Right renal cortex interstitium (tissue), 3 donors: ENCODE measurements at places on chromosomes 5 and 9.

DNA sequence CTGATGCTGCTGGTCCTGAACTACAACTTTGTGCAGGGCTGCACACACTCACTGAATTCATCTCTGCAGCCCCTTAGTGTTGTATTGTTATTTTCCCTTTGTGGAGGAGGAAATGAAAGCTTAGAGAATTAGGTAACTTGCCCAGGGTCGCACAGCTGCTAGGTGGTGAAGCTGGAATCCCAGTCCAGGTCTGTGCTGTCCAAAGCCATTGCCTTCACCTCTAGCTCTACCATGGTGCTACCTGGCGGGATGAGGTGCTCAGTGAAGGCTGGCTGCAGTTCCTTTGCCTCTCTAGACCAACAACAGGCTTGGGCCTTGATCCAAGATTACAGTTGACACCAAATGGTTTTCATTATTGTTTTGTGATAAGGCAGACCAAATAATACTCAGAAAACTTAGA is 177.8 kb upstream of the PITX1 start:
- no peak for DNase-seq

GRCh38 chr9:69324549-69325401 is at the start of gene ENTREP1:
TSS of gene ENTREP1 (plus strand) at chr9:69325215. CDS start at chr9:69325310, 95 bp downstream.
- DNase-seq, result no peak

- no peak for DNase-seq
Measured at GRCh38 chr5:139763280-139763929, 32.2 kb upstream of the PSD2 start.

- no peak for DNase-seq
Measured at GRCh38 chr5:89573345-89573744, 690.4 kb upstream of the MEF2C start.

GRCh38 chr5:129125819-129126218 is 31.3 kb downstream of the ISOC1 start:
- DNase-seq, result no peak

DNA sequence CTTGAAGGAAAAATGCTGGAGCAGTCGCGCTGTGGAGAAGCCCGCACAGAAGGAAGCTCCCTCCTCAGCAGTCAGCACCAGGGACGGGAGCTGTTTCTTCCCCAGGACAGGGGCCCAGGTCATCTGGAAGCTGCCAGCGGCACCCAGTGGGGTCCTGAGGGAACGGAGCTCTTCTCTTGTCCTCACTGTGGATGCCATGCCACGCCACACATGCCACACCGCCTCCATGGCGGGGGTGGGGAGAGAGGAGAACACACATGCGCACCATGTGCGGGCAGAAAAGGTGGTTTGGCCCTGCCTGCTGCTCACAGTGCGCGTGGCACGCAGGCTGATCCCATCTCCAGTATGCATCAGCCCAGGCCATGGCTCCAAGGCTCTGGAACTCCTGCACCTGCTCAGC is 41.7 kb upstream of the ZNF354B start:
- DNase-seq, result no peak

DNA sequence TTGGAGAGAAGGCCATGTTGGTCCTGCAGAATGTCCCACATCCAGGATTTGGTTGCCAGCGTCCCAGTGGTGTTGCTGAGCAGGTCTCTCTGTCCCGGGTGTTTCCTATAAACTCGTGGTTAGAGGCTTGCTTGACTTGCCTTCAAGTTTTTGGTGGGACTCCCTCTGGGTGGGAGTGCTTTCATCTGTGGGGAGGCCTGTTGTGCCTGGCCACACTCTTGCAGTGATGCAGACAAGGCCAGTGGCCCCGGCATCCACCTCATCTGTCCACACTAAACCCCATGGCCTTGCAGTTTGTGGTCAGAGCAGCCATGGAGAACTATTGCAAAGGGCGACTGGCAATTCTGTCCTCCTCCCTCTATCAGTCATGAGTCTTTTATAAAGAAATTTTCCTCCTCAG is 71.8 kb downstream of the PHF2 start:
- no peak for DNase-seq

DNA sequence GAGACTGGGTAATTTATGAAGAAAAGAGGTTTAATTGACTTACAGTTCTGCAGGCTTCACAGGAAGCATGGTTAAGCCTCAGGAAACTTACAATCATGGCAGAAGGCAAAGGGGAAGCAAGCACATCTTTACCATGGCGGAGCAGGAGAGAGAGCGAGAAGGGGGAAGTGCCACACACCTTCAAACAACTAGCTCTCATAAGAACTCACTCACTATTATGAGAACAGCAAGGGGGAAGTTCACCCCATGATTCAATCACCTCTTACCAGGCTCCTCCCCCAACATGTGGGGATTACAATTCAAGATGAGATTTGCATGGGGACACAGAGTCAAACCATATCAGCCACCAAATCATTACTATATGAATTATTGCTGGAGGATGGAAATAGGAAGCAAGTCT is 30.3 kb upstream of the STX17 start:
- no peak for DNase-seq

GRCh38 chr9:6449086-6449485 is 36.1 kb downstream of the UHRF2 start:
- no peak for DNase-seq

DNA sequence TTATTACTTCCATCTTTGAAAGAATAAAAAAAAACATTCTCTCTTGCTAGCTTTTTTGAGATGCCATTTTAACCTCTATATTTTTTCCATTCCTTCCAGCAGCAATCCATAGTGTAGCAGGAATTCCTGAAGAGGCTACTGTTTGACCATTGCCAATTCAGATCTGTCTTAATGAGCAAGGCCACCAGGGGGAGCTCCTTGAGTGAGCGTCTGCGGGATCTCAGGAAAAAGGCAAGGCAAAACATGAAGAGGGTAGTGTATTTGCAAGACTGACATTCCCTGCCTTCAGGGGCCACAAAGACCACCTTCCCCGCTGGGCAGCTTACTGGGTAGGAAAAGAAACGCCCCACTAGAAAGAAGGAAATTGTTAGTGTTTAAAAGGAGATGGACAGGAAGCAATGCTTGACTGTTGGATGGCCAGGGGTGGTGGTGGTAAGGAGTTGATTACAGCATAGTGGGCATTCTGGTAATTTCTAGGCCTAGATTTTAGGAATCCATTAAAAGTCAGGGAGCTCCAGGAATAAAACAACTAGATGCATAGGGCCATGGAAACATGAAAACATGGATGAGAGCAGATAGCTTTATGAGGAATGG is 206.6 kb upstream of the HAPLN1 start:
- DNase-seq, result no peak

- DNase-seq, result peak; percentile 72
Measured at GRCh38 chr5:15499528-15500324, at the start of gene FBXL7. TSS of gene FBXL7 (plus strand) at chr5:15500180.

GRCh38 chr9:130283539-130284248 is 18.1 kb downstream of the HMCN2 start:
- DNase-seq, result no peak

GRCh38 chr5:90843443-90843842 is 284.8 kb downstream of the ADGRV1 start:
- no peak for DNase-seq

GRCh38 chr9:18473652-18474279 is at the start of gene ADAMTSL1:
TSS of gene ADAMTSL1 (plus strand) at chr9:18474153. CDS start at chr9:18474233, 80 bp downstream.
- DNase-seq, result no peak

GRCh38 chr9:29730163-29730562 is 2156.9 kb upstream of the C9orf72 start:
- DNase-seq, result no peak

DNA sequence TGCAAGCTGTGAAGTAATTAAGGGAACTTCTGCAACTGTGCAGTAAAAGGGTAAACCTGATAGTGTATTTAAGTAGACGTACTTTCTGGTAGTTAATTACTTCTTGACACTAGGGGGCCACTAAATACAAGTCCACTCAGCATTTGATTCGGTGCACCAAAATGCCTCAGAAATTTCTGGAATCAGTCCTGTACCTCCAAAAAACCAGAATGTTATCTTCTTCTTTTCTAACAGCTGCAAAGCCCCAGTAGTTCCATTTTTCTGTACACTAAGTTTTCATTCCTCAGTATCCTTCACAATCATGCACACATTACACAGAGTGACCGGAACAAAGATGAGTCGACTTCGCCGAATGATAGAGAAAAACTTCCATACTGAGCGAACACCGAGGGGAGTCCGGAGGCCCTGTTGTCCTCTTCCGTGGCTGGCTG is 484 bp downstream of the GFM2 start:
- peak; percentile 41 for DNase-seq

GRCh38 chr5:123790226-123790625 is 278.2 kb downstream of the CSNK1G3 start:
- DNase-seq, result no peak

- no peak for DNase-seq
Measured at GRCh38 chr5:163497315-163497714, 8.1 kb upstream of the MAT2B start.

DNA sequence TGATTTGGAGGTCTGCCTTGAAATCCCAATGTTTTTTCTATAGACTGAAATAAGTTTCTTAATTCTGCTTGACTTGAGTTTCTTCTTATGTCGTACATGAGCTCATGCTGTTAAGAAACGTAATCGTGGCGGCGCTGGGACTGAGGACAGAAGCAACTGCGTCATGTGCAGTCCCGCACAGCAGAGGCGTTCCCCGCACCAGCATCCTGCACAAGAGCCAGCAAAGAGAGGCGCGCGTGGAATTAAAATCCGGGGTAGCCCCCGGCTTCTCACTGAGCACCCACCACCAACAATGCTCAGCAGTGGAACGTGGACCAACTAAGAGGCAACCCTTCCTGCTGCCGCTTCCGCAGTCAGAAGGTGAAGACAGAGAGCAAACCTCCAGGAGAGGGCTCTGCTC is 496.2 kb upstream of the ADAMTS16 start:
- no peak for DNase-seq

- no peak for DNase-seq
Measured at GRCh38 chr9:112042769-112043168, 132.3 kb downstream of the SUSD1 start.

DNA sequence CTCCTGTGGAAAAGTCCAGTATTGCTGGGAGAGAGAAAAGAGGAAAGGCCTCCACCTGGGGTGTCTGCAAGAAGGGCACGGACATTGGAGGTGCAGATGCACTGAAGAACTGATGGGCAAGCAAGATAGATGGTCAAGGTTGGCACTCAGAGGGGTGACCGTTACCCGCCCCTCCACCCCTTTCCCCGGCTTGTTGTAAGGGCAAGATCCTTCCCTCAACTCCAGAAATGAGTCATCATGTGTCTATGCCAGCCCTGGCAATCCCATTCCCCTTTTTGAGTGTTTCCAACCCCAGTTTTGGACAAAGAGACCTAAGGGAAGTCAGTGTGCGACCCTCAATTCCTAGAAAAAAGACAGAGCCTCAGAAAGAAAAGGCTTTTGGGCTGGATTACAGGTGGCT is 34.9 kb upstream of the ATP6V1G1 start:
- no peak for DNase-seq

- no peak for DNase-seq
Measured at GRCh38 chr9:97773091-97773490, 76.0 kb upstream of the XPA start.

GRCh38 chr5:158754018-158754514 is 345.6 kb downstream of the EBF1 start:
- no peak for DNase-seq

DNA sequence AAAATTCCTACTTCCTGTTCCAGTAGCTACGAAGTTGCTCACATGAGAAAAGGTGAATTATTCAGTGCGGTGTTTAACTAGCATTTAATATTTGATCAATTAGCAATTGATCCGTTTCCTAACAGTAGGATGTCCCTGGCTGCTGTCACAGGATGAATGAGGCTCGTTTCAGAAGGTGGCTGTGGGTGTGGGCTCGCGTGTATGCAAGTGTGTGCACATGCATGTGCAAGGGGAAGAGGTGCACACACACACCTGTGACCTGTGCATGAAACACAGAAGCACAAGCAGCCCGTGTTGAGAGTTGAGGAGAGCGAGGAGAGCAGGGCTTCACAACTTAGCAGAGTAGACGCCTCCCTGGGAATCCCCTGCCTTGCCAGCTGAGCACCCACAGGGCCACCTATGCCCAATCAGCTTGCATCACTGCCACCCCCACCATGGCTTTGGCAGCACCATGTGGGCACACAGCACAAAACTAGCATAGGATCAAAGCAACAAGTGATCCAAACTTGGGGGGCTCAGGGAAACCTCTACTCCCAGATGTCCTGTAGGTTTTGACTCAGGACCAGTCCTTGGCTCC is 107.2 kb downstream of the C5orf15 start:
- no peak for DNase-seq

- no peak for DNase-seq
Measured at GRCh38 chr5:68369457-68370125, 154.0 kb downstream of the PIK3R1 start.
